ENCODE measurements at places on chromosomes 1 and 21.

GRCh38 chr21:27190601-27191000 is 223.7 kb upstream of the ADAMTS5 start:
- peak; percentile 88 for DNase-seq

- no peak for DNase-seq
These were observed 25.0 kb downstream of the VASH2 start for GRCh38 chr1:212975111-212975918.

DNA sequence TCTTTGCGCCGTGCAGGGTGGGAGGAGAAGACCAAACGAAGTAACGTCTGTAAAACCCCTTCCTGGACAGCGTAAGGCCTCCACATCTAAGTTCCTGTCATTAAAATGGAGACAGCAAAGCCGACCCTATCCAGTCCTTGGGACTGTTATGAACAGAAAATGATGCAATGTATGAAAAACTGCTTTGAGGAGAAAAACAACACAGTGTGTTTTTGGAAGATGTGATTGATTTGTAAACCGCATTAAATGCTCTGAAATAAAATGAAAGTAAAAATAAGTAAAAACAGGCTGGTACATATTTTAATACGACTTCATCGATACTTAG is 827 bp upstream of the URB1 start:
- DNase-seq = no peak

GRCh38 chr1:206655471-206655882 is 20.1 kb downstream of the DYRK3 start:
- DNase-seq = no peak

DNA sequence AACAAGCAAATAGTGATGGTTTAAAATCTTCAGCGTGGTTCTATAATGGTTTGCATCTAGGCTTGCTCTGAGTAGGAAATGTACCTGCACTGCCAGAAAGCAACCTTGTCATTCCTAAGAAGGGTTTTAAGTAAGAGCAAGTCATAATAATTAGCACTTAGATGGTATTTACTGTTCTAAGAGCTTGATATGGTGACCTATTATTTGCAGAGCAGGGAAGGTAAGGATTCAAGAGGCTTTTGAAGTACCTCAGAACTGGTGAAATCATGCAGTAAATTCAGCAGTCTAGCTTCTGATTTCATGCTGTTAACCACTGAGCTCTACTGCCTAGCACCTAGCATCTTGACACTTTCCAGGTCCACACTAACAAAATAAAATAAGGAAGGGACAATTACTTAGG is 23.7 kb downstream of the ATP1A1 start:
- DNase-seq = no peak

DNA sequence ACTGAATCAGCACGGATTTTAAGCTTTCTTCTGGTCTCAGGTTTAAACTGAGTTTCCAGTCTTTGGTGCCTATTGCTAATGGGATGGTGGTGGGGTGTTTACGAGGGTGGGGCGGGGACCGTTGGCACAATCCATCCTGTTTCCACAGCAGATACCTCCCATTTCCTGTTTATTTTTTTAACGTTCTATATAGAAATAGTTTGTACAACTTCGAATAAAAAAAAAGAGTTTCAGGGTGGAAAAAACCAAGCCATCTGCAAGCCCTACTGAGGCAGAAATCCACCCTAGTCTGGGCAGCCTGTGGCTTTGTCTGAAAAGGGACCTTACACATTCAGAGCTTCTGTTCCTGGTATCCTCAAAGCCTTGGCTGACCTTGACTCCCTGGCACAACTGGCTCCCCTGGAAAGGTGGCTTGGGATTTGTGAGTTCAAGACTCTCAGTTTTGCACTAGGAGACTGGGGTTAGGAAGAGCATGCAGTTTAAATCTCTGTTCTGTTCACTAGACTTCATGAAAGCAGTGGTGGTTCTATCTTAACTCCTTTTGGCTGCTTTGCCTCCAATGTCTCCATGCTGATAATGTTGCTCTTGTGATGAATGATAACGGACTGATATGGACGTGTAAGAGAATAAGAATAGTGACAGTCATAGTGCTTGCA is 46.7 kb downstream of the VANGL2 start:
- no peak for DNase-seq

- peak; percentile 75 for DNase-seq
These were observed 581 bp downstream of the SSU72 start for GRCh38 chr1:1573843-1574720.

GRCh38 chr1:17381161-17381560 is 9.2 kb downstream of the PADI6 start:
- DNase-seq = no peak

DNA sequence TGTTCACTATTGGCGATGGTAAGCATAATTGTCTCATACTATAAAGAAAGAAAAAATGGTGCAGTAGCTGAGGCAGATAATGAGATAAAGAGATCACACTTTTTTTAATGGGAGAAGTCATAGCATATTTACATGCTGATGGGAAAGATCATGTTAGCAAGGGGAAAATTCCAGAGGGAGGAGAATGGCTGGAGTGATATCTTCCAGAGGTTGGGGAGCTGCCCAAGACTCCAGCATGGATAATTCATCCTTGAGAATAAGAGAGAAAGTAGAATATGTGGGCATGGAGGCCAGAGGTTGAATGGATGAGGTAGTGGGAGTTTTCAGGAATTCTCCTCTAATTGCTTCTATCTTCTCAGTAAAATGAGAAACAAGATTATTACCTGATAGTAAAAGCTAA is 45.8 kb upstream of the RGS1 start:
- DNase-seq = no peak

DNA sequence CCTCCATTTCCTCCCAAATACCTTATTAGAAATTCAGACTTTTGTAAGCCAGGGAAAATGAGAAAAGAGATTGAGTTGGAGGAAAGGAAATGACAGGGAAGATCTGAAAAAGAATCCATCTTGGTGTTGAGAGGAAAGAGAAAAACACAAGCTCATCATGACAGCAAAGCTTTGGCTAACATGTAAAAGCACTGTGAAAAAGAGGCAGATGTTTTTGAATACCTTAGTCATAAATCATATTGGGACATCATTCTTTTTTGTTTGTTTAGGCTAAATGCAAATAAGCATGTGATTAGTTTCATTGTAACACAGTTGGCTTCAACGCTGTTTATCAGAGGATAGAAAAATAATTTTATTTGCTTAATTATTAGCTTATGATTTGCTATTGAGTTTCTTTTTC is 64.6 kb downstream of the LHX8 start:
- DNase-seq = no peak

- no peak for DNase-seq
These were observed 142.2 kb upstream of the KRTAP19-8 start for GRCh38 chr21:31180256-31181081.

GRCh38 chr1:39544327-39544726 is 32.3 kb downstream of the PABPC4 start:
- no peak for DNase-seq

All from Caki2 (cell line).